CD4-positive, alpha-beta T cell treated with Interleukin-21 for 1 hour (primary cell): ENCODE measurements at places on chromosomes 6 and 20.

DNA sequence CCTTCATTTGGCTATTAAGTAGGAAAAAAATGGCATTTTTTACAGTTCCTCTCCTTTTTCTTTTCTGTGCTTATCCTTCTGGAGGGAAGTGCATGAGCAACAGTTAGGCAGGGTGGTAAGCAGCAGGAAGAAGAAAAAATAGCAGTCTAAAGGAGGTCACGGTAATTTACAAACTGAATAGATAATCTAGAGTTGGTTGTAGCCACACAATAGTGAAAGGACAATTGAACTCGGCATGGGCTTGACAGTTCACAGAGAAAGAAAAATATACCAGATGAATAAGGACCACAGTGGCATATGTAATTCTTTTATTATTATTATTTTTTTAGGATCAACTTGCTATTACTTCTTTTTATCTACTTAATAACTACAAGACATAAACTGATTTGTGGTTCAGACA is 358.6 kb downstream of the BTBD9 start:
- no peak for DNase-seq

GRCh38 chr20:40651151-40651550 is 37.9 kb downstream of the MAFB start:
- DNase-seq, result no peak

DNA sequence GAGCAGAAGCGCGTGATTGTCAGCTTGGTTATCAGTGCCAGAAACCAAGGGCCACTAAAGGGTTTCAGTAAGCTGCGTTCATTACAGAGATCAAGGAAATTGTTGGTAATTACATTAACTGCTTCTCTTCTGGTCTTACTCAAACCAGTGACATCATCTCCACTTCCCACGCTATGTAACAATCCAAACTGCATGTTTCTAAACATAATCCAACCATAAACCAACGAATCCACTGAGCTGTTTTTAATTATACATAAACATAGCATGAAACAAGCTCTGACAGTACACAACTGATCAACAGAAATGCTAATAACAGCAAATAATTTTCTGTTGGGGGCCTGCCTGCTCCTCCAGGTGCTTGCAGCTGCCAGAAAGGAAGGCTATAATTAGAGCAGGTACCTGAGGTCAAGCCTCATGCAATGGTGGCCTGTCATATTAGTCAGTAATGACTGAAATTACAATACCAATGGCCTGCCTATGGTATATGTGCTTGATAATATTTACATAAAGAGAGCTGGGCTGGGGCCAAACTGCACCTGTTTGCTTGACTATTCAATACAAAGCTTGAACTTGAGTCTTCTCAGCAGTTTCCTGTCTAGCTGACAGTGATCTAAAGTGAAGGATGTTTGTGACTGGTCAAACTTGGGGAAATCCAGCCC is 40.1 kb downstream of the ILRUN start:
- DNase-seq, result peak; percentile 53

- DNase-seq, result no peak
Observed at GRCh38 chr20:58196402-58197184, 31.9 kb downstream of the ANKRD60 start.

DNA sequence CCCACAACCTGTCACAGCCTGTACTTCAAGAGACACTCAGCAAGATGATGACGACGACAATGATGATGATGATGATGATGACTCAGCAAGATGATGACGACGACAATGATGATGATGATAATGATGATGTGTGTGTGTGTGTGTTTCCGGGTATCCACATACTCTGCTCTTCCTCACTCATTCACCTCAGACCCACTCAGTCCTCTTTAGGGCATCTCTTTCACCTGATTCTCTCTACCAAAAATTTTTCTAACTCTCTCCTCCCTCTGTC is 1.2 kb upstream of the EIF6 start:
- DNase-seq, result no peak

DNA sequence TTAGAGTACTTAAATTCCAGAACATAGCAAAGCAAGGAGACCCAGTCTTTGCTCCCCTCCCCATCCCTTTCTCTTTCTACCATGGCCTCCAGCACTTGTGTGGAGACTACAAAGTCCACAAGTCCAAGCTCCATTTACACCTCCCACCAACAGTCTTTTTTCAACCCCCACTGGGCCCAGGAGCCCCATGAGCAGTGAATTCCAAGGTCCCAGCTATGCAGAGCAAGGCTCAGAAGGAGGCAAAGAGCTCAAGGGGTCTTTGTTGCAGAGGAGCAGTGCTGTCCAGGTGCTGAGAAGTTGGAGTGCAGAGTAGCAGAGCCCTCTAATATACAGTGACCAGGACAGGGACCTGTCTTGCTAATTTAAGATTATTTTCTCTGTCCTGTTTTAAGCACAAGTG is 9.0 kb downstream of the PAK5 start:
- no peak for DNase-seq

DNA sequence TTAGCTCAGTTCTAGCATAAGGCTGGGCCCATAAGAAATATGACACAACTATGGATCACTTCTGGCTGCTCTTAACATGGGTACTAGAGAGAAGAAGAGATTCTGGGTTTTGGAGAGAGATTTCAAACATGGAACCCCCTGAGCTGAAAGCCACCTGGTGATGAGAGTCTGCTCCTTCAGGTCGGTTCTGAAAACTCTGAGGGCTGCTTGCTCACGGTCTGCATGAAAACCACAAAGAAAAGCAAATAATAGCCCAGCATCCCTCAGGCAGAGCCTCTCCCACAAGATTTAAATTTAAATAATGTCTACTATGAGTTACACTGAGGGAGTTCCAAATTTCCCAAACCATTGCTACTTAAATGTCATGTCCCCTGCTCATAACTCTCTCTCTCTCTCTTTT is 301.5 kb downstream of the BMP7 start:
- DNase-seq, result no peak

- DNase-seq, result no peak
Observed at GRCh38 chr6:108846628-108847027, 1.6 kb upstream of the ARMC2 start.

DNA sequence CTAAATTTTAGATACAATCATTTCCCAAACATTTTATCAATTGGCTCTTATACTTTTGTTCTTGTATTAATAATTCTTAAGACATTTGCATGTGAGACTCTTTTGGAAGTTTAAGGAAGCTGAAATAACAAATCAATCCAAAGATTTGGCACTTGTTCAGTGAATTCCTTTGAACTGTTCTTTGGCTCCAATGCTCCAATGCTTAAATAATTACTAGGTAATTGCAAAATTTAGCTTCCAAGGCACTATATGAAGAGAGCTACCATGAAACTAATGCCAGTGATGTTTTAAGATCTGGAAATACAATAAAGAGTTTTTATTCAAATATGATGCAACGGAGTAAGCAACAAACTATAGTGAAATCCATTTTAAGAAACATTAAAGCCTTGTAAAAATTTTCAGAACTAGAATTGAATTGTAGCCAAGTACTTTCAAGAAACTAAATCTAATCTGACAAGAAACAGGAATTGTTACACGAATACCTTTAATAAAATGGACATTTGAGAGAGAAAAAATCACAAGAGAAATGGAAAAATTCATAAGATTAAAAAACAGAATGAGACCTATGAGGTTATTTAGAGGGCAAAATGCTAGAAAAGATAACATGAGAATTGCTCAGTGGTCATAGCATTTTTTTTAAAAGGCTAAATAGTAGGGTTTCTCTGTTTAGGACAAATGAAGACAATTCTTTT is 43.6 kb upstream of the SMLR1 start:
- DNase-seq, result no peak

DNA sequence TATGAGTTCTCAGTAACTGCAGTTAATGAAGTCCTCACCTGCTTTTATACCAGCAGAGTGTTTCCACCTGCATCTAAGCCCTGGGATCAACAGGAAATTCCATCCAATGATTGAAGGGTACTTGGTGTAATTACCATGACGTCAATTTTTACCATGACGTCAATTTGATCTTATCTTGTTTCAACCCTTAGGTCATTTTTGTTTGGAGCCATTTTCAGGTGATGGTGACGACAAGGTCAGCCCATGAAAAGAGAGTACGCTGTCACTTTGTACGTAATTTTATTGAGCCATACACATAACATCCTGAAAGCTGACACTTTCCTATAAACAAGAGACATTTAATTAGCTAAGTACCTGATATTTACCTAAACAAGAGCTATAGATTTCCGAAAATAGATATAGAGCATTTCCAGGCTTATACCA is at the start of gene CGA:
Gene CGA, minus strand, starts transcription at position 20 of the 423 bp plus-strand sequence. CDS start 6,906 bp downstream, outside the sequence.
- no peak for DNase-seq

DNA sequence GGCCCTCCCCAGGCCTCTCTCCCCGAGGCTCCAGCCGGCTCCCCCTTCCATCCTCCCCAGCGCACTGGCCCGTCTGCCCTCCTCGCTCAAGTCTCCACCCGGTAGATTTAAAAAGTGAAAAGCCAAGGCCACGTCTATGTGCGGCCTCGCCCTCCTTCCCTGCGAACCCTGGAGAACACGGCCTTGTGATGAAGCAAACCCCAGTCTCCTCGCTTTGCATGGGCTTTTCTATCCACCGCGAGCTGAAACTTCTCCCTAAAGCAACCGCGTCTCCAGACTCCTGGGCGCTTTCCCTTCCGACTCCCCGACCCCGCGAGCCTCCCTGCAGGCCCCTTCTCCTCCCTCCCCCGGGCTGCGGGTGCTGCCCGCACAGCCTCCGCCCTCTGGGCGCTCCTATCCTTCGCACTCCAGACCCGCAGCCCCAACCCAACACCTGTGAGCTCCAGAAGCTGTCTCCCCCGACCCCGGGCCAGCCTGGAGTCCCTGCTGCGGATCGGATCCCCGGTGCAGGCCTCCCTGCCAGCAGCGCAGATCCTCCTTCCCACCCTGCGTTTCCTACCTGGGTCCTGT is 265.2 kb upstream of the QKI start:
- DNase-seq, result no peak

DNA sequence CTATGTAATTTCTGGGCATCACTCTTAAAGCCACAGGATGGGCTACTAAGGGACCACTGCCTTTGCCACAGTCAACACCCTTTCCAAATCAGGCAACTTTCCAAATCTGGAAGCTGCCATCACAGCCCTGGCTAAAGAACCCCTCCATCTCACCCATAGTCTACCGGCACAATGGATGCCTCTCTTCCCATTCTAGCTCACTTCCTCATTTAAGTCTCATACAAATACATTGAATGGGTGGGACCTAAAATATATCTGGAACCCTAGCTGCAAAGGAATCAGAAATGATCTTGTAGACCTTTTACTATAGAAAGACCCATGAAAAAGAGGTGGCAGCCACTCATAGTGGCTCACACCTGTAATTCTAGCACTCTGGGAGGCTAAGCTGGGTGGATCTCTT is 3.3 kb upstream of the TREML4 start:
- no peak for DNase-seq

DNA sequence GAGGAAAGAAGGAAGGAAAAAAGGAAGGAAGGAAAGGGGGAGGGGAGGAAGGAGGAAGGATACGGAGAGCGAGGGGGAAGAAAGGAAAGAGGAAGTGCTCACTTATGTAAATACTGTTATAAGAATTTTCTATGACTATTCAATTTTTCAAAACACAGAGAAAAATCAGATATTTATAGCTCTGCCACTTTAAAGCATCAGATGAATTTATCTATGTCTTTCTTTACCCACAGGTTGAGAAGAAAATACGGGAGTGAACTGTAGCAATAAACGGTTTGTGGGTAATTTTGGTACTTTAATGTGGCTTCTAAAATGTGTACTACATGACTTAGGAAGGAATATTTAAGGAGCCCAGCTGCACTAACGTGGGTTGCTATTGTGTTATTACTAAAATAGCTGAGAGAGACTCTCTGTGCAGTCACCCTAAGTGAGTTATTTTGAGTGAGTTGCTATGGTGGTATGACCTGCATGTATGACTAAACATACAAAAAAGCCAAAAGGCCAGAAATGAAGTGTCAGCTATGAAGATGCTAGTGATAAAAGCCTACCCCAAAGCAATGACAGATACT is 225.5 kb downstream of the SOD2 start:
- DNase-seq, result no peak

- no peak for DNase-seq
Observed at GRCh38 chr20:51029963-51030920, 7.3 kb upstream of the KCNG1 start.

- no peak for DNase-seq
Observed at GRCh38 chr20:60558486-60558885, 600.3 kb downstream of the CDH26 start.

DNA sequence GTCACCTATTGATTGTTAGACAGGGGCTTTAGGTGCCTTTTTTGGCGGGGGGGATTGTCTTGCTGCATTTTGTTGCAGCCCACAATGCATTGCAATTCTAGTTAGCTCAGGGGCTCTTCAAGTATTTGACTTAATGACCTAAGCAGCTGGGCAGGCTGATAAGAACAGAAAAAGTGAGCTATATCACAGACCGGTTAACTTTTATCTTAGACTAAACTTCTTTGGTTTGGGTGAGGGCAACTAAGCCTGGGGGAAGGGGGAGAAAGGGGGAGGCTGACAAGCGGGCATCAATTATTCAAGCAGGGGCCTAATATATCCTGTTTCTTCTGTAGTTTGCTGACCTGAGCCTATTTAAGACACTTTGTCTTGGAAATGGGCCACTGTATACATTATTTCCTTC is 66.0 kb upstream of the GPR6 start:
- DNase-seq, result no peak

DNA sequence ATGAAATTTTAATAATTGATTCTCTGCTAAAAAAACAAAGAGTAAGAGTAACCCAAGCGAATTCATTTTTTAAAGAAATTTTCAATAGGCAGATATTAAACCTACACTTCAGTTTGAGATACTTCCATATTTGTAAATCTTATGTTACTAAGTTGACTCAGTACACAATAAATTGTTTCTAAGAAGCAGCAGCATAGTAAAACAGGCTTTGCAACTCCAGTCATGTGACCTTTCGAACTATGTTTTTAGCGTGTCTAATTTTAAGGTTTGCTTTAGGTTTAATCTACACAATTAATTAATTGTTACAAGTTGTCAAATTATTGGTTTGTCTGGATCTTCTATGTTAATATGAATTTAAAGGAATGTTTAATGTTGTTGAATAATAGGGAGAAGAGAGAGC is 708.9 kb upstream of the CITED2 start:
- no peak for DNase-seq

DNA sequence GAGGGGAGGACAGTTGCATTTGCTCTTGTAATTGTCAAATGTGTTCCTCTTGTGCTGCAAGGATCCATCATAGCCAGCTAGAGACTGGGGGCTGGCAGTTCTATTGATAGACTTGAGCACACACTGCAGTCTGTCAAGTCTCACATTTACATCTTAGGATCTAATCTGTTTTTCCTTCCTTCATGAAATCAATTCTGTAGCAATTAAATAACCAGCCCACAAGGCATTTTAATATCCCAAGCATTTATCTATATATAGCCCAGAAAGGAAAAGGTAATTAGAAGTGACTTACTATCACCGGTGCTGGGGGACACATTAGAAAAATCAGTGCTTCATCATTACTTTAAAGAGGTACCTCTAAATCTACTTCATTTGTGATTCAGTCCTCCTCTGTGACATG is 143.0 kb upstream of the STXBP5 start:
- no peak for DNase-seq

DNA sequence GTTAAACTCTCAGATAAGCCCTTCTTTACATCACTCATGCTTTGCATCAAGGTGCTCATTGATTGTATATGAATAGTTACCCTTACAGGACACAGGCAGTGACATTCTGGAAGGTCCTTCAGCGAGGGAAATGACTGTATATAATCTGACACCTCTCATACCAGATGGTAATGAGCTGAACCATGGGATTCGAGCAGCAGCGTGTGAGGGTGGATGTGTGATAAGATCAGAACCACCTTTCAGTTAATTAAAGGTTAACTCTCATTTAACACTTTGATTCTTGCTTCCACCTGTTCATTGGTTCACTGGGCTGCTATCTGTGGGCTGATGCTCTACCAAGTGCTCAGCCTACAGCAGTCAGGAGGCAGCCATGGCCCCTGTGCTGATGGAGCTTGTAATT is 24.2 kb downstream of the NEDD9 start:
- no peak for DNase-seq
